ENCODE measurements at places on chromosomes 7 and 10.

DNA sequence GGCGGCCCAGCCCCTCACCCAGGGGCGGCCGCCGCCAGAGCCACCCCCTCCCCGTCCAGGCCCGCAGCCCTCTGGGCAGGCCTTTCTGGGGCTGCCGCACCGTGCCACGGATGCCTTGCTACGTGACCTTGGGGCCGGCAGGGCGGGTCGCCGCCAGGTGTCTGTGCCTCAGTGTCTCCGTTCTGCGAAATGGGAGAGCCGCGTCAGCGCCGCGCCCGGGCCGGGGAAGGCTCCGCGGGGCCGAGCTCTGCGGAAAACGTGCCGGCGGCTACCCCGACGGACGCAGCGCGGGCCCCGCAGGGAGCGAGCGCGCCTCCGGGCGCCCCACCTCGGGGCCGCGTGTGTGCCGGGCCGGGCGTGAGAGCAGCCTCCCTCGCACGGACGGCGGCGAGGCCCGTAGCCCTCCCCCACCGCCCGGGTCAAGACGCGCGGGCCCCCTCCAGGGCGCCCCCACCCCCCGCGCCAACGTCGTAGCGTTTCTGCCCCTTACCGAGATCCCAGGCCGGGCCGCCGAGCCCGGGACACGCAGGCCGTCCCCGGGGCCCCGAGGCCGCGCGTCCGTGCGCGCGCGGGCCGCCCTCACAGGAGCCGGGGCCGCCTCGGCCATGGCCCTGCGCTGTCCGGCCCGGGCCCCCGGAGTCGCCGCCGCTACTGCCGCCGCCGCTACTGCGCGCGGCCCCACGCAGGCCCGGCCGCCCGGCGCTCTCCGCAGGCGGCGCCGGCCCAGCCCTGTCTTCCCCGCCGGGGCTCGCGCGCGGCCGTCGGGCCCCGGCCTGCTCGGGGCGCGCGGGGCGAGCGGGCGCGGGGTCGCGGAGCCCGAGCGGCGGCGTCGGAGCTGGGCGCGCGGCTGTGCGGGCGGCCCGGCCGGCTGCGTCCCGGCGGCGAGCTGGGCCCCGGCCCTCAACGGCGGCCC lies 1.1 kb downstream of the ZNF777 start:
- no peak for DNase-seq

- no peak for DNase-seq
These were observed 73.1 kb downstream of the CYP51A1 start for GRCh38 chr7:92061154-92061553.

- no peak for DNase-seq
These were observed 269.5 kb downstream of the TSPAN12 start for GRCh38 chr7:120588416-120588815.

GRCh38 chr10:78645169-78645686 lies 423.5 kb upstream of the ZMIZ1 start:
- DNase-seq: no peak

- no peak for DNase-seq
These were observed 44.0 kb downstream of the SLC18A2 start for GRCh38 chr10:117284716-117285494.

Measured in NCI-H748 treated with DMSO at 0.1 percent for 48 hours (cell line).